Left colon (tissue), 2 donors: ENCODE measurements at places on chromosomes 1 and 21. TPM values are rescaled to one million over a fixed set of nuclear protein-coding genes. Genes with fewer than 3 reads are reported as not detected.

DNA sequence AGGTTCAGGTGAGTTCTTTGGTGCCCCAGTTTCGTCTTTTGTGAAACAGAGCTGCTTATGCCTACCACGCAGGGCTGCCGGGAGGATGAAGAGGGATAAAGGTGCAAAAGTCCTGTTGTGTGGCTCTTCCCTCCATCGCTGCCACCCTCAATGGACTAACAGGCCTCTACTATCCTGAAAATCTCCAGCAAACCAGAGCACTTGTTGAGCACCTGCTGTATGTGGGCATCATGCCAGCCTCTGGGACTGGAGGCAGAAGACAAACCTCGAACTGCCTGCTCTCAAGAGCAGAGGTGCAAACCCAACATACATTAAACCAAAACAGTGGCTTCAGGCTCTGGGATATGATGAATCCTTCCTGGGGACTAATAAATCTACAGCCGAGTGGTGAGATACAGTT is 174.1 kb downstream of the ACTL8 start:
- no peak for DNase-seq

FMOD gene
- total RNA-seq: 25.2 TPM

MFN2 gene
- total RNA-seq: 99.6 TPM

C1orf87 gene
- not detected for total RNA-seq

DNA sequence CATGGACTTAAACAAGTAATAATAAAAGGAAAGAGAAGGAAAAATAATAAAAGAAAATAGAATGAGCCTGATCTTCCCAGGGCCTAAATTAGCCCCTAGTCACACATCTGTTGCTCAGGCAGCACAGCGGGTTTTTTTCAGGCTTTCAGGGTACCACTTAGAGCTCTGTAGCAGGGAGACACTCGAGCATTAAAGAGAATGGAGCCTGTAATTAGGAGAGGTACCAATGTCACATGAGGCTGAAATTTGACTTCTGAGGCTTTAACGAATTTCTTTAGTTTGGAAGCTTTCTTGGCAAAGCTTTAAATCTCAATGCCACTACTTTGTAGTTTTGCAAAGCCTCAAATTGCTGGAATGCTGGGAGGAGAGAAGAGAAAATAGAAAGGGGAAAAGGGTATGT is 116.3 kb downstream of the AK5 start:
- DNase-seq: no peak

RHD gene
- not detected for total RNA-seq

DNA sequence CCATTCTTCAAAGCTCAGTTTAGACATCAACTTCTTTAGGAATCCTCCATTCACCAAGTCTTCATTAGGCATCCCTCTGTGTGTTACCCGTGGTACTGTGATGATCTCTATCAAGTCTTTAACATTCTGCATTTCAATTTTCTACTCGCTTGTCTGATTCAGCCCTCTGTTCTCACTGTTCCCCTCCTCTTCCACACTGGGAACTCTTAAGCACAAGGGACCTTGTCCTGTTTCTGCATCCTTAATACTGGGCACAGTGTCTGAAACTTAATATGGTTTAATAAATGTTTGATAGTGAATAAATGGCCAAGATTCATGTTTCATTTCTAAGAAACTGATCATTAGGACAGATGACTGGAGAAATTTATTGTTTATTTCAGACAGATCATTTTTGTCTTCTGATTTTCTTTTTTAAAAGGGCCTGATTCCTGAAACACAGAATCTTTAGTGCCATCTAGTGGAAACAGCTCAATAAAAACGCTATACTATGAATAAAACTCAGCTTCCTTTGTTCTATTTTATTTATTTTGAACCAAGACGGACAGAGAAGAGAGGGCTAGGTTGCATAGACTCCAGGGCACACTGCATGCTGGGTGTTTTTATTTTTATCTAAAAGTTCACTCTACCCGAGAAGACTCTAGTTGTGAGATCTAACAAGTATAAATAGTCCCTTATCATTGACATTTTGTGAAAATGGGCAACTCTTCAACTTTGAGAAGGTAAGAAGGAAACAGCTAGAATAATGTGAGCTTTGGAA is 7.0 kb upstream of the TRIM45 start:
- DNase-seq: no peak

DNA sequence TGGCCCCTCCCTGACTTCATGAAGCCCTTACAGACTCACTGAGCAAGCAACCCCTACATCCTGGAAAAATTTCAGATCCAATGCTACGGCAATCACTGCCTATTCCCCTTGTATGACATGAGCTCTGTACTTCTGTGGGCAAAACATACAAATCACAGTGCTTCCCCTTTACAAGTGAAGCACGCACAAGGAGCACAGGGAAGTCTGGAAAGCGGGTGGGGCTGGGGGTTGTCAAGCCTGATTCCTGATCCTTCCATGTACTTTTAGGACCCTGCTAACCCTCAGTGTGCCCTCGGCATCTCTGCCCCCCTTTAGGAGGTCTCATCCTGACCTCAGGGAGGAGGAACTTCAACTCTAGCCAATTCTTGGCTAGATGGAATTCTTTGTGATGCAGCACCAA is 405.7 kb upstream of the POU3F1 start:
- DNase-seq: no peak

ADCY10 gene
- total RNA-seq: 0.42 TPM
